Camera-type eye (tissue), 1 donor: ENCODE measurements at places on chromosomes 3 and 15. TPM values are rescaled to one million over a fixed set of nuclear protein-coding genes. Genes with fewer than 3 reads are reported as not detected.

CCDC9B gene
- 8.4 TPM for total RNA-seq

COPS2 gene
- total RNA-seq = 91.7 TPM

FOXB1 gene
- total RNA-seq = not detected

SAMMSON gene
- total RNA-seq = 1.2 TPM

MYO5C gene
- 18.4 TPM for total RNA-seq

TICRR gene
- 2.4 TPM for total RNA-seq

PLCL2 gene
- total RNA-seq = 71.1 TPM

SLC12A1 gene
- 2.1 TPM for total RNA-seq

FETUB gene
- total RNA-seq = not detected

CCR1 gene
- 1.7 TPM for total RNA-seq

CHRNB4 gene
- 28.1 TPM for total RNA-seq

RBPMS2 gene
- 0.93 TPM for total RNA-seq

STXBP5L gene
- 22.0 TPM for total RNA-seq

ST8SIA2 gene
- total RNA-seq = 18.9 TPM

PTPN23 gene
- 25.0 TPM for total RNA-seq

ESYT3 gene
- total RNA-seq = 3.6 TPM

NECTIN3 gene
- total RNA-seq = 106 TPM

CYP19A1 gene
- 0.33 TPM for total RNA-seq

ASB14 gene
- 0.33 TPM for total RNA-seq

SEMA6D gene
- 69.2 TPM for total RNA-seq

GOLGA6L10 gene
- 5.0 TPM for total RNA-seq

AHSG gene
- total RNA-seq = not detected

VEPH1 gene
- 10.5 TPM for total RNA-seq

OR5K2 gene
- not detected for total RNA-seq

SLC22A14 gene
- 0.16 TPM for total RNA-seq

GP9 gene
- 1.2 TPM for total RNA-seq

NTRK3 gene
- 14.6 TPM for total RNA-seq

BAHD1 gene
- 12.9 TPM for total RNA-seq

CNTN6 gene
- total RNA-seq = 12.5 TPM

KPNA1 gene
- 68.6 TPM for total RNA-seq

AADAC gene
- total RNA-seq = not detected

TRH gene
- 14.0 TPM for total RNA-seq

ARL8B gene
- total RNA-seq = 67.8 TPM

TASOR gene
- total RNA-seq = 192 TPM
